ENCODE measurements at places on chromosomes 7 and 10. TPM values are rescaled to one million over a fixed set of nuclear protein-coding genes. Genes with fewer than 3 reads are reported as not detected.

The TRPV5 gene
- not detected for total RNA-seq

The ABCC2 gene
- 1.8 TPM for total RNA-seq

The ANTXRL gene
- not detected for total RNA-seq

The ANKRD61 gene
- total RNA-seq = not detected

The GRM3 gene
- total RNA-seq = not detected

DNA sequence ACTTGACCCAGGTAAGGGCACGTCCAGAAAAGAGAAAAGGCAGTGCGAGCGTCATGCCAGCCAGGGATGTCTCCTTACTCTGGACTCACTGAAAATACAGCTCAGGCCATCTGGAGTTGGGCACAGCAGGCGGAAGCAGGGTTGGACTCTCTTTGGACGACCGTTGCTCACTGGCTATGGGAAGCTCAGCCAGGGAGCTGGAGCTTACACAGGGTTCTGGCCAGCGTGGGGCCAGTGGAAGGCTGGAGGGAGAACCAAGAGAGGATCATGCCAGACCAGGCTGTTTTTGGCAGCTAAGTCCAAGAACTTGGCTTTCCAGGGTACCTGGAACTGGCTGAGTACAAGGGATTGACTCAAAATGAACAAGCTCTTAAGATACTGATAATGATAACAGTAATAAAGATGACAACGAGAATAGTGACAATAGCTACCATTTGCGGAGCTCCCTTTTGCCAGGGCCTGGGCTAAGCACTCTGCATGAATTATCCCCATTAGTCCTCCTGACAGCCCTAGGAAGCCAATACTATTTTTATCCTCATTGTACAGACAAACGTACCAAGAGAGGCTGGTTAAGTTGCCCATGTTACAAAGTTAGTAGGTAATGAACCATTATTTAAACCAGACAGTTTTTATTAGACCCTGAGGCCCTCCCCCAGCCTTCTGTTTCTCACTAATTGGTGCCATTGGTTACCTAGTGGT is 177.6 kb downstream of the PTPN20 start:
- DNase-seq = no peak
- H3K27ac ChIP-seq = no peak overlapping the region
- no peaks in the 10 kb centered on the region for H3K4me1 ChIP-seq
- no peaks in the 10 kb centered on the region for H3K27me3 ChIP-seq
- H3K4me3 ChIP-seq = no peak overlapping the region

DNA sequence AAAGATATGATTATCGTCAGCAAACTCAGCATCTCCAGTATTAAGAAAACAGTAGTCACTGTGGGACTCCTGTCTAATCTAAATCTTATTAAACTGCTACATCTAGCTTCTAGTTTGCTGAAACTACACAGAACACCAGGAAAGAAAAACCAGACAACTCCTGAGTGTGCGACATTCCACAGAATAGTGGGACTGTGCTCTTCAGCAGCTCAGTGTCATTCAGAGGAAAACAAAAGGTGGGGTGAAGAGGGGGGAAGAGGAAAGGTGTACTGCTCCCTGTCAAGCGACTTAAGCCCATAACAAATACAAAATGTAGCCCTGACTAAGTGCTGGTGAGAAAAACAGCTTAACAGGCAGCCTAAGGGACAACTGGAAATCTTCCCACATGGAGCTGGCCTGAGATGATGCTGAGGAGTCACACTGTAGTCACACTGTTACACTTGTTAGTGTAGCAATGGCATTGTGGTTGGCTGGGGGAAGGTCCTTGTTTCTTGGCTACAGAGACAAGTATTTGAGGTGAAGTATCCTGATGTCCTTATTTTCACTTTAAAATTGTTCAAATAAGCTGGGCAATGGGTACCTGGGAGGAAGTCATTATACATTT is 135.5 kb downstream of the USP6NL start:
- peaks cover 4% of the 10 kb centered on the region for H3K4me1 ChIP-seq
- no peaks in the 10 kb centered on the region for H3K27me3 ChIP-seq
- no peaks in the 10 kb centered on the region for H3K36me3 ChIP-seq
- H3K27ac ChIP-seq = no peak overlapping the region

DNA sequence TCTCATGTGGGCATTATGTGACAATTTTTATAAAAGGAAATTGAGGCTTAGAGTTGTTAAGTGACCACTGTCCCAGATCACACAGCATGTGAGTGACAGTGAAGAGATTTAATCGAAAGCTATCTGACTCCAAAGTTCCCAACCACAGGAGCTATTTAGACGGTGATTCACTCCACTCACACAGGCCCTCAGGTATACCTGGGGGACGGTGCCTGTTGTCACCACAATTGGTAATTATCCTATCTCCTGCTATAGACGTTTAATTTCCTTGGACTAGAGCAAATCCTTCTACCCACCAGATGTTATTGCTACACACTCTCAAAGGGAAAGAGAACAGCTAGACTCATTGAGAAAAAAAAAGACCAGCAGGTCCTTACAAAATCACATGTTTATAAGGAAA is 145.5 kb downstream of the KLF6 start:
- H3K27me3 ChIP-seq = no peaks in the 10 kb centered on the region
- H3K27ac ChIP-seq = no peak overlapping the region
- no peaks in the 10 kb centered on the region for H3K36me3 ChIP-seq
- peaks cover 1% of the 10 kb centered on the region for H3K4me1 ChIP-seq

DNA sequence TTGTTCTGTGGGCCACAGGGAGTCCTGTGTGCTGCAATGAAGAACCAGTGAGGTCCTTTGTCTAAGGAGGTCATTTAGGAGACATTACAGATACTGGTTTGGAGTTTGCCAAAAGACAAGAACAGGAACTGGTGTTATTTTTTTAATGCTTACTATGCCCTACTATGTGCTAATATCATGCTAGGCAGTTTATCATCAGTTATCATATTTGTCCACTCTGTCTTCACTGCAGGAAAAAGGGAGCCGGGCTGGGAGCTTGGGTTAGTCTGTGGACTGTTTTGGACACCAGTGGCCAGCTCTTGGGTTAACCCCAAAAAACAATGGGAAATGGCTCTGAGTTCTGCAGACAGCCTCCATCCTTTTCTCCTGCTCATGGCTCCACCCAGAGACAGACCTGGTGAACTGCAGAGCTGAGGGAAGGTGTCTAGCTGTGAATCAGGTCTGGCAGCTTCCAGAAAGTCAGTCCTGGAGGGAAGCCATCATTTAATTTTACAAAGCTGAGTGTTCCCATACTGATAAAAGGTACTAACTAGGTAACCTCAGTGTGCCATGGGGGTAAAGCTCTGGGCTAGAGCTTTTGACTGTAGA is 101.2 kb upstream of the ZNF746 start:
- no peaks in the 10 kb centered on the region for H3K27me3 ChIP-seq
- H3K36me3 ChIP-seq = no peaks in the 10 kb centered on the region
- no peak overlapping the region for H3K27ac ChIP-seq
- H3K4me3 ChIP-seq = no peak overlapping the region

- H3K4me3 ChIP-seq = no peak overlapping the region
- no peak for DNase-seq
- H3K4me1 ChIP-seq = peaks cover 4% of the 10 kb centered on the region
- no peak overlapping the region for H3K27ac ChIP-seq
Observed at GRCh38 chr10:103498936-103499638, 5.6 kb downstream of the NEURL1 start.

Measured in ovary (tissue), 10 donors.